ENCODE measurements at places on chromosomes 12 and 14.

- 0 out of 2 replicates have a peak, but pooled peaks cover 1% of the 10 kb centered on the region for H3K27me3 ChIP-seq
- H3K4me1 ChIP-seq = no peaks in the 10 kb centered on the region
- no peaks in the 10 kb centered on the region for H3K36me3 ChIP-seq
- no peak for DNase-seq
These were observed 68.7 kb downstream of the PRMT8 start for GRCh38 chr12:3559601-3560294.

DNA sequence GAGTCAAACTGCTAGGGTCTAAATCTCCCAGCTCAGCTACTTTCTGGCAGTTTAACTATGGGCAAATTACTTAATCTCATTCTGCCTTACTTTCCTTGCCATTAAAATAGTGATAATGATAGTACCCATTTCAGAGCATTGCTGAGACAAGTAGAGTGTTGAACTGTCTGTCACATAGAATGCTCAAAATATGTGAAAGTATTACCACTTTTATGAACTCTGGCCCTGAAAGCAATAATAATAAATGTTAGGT, 19.9 kb downstream of the SRGAP1 start:
- H3K4me1 ChIP-seq = peaks cover 33% of the 10 kb centered on the region
- no peaks in the 10 kb centered on the region for H3K27me3 ChIP-seq
- DNase-seq = no peak
- H3K27ac ChIP-seq = no peak overlapping the region

DNA sequence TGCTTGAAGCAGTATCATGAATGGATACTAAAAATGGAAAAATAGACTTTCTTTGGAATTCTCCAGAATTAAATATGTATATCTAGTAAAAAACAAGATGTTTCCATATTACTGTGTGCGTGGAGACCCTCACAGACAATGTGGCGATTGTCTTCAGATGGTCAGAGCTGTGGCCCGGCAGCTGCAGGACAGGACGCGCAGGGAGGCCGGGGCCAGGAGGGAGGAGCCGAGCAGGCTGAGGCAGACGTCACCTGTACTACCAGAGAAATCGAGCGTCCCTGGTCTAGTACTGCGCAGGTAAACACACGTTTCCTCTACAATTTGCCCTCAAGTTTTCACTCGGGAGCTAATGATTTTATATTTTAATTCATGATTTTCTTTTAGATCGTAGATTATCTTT, 22.8 kb downstream of the DDX51 start:
- peaks cover 50% of the 10 kb centered on the region for H3K36me3 ChIP-seq
- DNase-seq = no peak
- no peaks in the 10 kb centered on the region for H3K4me1 ChIP-seq
- no peaks in the 10 kb centered on the region for H3K27me3 ChIP-seq
- no peak overlapping the region for H3K27ac ChIP-seq

DNA sequence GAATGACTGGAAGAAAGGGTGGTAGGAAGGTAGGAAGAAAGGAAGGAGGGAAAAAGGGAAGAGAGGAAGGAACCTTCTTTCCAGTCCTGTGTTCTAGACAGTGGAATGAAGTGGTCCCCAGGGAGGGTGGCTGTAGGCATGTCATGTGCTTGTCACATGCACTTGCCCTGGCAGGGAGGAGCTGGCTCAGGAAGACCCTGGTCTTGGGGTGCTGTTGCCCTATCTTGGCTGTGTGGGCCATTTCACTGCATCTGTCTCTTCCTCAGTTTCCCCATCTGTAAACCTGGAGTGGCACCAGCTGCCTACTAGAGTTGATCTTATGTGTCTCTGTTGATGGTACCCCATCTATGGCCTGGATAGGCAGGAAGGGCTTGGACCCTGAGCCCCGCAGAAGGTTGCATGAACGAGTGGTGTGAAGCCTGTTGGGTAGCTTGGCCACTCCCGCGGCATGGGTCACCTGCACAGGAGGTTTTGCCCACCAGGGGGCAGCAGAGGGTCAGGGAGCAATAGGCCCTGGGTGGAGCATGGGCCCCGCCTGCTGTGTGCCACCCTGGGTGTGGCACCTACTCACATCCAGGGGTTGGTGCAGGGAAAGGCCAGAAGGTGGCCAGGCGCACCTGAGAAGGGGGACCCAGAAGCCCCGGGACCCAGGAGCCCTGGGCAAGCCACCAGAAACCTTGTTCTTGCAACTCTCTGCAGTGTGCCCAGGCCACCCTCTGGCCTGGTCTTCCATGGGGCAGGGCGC, 25.1 kb downstream of the MEG3 start:
- DNase-seq = peak; percentile 48
- no peaks in the 10 kb centered on the region for H3K36me3 ChIP-seq
- H3K4me3 ChIP-seq = no peak overlapping the region
- no peaks in the 10 kb centered on the region for H3K27me3 ChIP-seq
- H3K27ac ChIP-seq = no peak overlapping the region

DNA sequence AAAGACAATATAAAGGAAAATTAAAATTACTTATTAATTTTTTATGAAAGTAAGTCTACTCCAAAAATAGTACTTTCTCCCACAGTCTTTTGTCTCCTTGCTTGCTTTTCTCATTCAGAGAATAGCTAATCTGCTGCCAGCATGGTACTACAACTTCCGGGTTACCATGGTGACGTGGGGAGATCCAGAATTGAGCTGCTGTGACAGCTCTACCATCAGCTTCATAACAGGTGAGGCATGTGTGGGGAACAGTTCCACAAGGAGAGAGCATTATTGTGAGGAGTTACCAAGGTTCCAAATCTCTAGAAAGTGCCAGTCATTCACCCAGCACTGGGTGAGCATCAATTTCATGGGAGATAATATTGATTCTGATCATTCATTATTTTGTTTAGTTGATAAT, 197.8 kb downstream of the PTPRO start:
- no peak for DNase-seq
- no peaks in the 10 kb centered on the region for H3K27me3 ChIP-seq
- H3K36me3 ChIP-seq = no peaks in the 10 kb centered on the region

DNA sequence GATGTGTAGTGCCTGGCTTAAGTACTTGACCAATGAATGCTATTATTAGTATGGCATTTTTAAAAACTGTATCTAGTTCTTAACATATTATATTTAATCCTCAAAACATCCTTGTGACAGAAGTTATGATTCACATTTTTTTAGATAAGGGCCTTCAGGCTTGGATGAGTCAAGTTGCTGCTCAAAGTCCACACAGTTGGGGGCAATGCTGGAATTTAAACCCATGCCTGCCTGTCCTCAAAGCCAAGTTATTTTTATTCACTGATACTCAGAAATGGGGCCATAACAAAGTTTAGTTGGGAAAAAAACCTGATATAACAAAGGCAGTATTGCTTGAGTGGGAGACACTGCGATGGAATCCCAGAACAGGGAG, 50.6 kb downstream of the RFX4 start:
- H3K4me1 ChIP-seq = no peaks in the 10 kb centered on the region
- peak; percentile 14 for DNase-seq
- no peak overlapping the region for H3K27ac ChIP-seq
- no peaks in the 10 kb centered on the region for H3K36me3 ChIP-seq
- H3K4me3 ChIP-seq = no peak overlapping the region
- H3K27me3 ChIP-seq = no peaks in the 10 kb centered on the region

DNA sequence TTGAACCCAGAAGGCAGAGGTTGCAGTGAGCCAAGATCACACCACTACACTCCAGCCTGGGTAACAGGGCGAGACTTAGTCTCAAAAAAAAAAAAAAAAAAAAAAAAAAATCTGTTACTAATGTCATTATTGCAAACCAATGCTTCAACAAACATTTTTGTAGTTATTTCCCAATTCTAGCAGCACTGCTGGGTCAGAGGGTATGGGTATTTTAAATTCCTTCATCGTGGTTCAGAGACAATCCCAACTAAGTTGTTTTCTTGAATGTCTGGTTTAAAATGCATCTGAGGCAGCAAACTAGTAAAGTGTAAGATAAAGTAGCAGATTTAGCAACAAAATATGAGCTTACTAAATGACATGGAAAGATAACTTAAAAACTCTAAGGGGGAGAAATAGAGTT, 65.6 kb downstream of the FERMT2 start:
- H3K36me3 ChIP-seq = peaks cover 37% of the 10 kb centered on the region
- no peak overlapping the region for H3K27ac ChIP-seq
- H3K4me1 ChIP-seq = no peaks in the 10 kb centered on the region
- H3K27me3 ChIP-seq = no peaks in the 10 kb centered on the region
- no peak overlapping the region for H3K4me3 ChIP-seq
